Activated CD4-positive, alpha-beta T cell treated with anti-CD3 and anti-CD28 coated beads for 36 hours (primary cell): ENCODE measurements at places on chromosomes 11 and 22. TPM values are rescaled to one million over a fixed set of nuclear protein-coding genes. Genes with fewer than 3 reads are reported as not detected.

Gene CALCA
- total RNA-seq, result not detected

Gene MICALL1
- total RNA-seq, result 11.2 TPM

Gene APOA4
- total RNA-seq, result not detected

Gene IGF2
- total RNA-seq, result 8.6 TPM
